ENCODE measurements at places on chromosomes 1 and 21. TPM values are rescaled to one million over a fixed set of nuclear protein-coding genes. Genes with fewer than 3 reads are reported as not detected.

DNA sequence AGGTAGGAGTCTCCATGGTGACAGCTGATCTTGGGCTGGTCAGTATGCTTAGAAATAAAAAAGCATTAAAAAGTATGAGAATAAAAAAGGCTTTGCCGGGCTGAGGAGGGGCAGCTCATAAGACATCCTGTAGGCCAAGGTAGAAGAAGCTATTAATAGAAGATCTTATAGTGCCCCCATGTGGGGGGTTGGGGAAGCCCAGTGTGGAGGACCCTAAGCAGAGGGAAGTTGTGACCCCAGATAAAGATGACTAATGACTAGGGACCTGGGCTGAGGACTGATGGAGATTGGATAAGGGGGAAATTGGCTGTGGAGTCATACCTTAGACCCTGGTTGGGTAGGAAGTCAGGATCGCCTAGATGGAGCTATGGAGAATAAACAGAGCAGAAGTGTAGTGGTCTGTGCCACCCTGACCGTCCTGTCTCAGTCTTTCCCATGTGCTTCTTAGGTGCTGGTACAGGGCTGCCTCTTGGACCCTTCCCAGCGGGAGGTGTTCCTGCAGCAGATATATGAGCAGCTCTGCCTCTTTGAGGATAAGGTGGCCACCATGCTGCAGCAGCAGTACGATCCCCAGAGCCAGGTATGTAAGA is 25.0 kb downstream of the SZT2 start:
- DNase-seq, result no peak

DNA sequence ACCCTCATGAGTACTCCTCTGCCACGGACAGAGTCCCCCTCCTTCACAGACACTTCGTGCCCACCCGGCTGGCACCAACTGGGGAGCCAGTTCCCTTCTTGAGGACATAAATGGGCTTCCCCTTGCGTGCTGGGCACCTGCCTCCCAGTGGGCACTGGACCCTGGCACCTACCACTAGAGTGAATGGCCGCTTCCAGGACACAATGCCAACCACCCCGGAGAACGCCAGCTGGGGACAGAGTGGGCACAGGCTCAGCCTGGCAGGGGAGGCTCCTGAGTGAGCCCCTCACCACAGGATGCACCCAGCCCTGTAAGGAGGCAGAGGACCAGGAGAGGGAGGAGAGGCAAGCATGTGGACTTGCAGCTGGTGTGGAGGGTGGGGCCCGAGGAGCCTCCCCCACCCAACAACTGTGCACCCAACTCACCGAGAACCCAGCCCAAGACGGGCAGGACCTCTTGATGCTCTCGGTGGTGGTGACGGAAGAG is 1.0 kb downstream of the ENTREP3 start:
- DNase-seq, result no peak

DNA sequence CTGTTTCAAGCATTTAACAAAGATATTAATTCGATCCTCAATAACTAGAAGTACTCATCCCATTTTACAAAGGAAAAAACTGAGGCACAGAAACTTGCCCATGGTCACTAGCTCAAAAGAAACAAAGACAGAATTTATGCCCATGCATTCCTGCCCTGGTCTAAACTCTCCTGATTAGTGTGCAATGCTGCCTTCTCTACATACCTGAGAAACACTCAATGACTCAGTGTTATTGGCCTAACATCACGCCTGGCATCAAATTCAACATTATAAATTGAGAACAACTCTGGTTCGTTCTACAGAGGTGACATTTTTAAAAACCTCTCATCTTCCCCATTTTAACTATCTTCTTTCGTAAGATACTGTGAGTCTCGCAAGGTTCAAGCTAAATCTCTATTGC is 5.2 kb downstream of the APP start:
- no peak for DNase-seq

GRCh38 chr21:31987696-31988095 is 114.9 kb downstream of the HUNK start:
- no peak for DNase-seq

GRCh38 chr1:11272832-11273594 is at the start of gene UBIAD1:
UBIAD1 (plus strand) TSS chr1:11273198; CDS start chr1:11273532, 334 bp downstream.
- peak; percentile 55 for DNase-seq

DNA sequence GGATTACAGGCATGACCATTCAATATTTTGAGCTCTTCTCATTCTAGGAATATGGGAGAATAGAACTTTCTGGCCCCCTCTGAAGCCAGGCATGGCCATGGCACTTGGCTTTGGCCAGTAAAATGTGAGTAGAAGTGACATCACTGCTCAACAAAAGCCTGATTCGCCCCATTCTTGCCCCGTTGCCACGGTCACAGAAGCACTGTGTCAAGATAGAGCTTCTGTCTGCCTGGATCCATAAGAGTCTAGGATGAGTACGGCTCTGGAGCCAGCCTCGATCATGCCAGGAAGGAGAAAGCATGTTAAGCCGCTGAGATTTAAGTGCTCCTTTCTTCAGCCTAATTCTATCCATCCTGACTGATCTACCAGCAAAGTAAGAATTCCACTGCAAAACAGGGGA is 113.1 kb downstream of the TIAM1 start:
- DNase-seq, result no peak

GRCh38 chr1:37858931-37859506 is 373 bp downstream of the MTF1 start:
- DNase-seq, result no peak

GRCh38 chr1:160217481-160218051 is 12.4 kb downstream of the PEA15 start:
- DNase-seq, result no peak

DNA sequence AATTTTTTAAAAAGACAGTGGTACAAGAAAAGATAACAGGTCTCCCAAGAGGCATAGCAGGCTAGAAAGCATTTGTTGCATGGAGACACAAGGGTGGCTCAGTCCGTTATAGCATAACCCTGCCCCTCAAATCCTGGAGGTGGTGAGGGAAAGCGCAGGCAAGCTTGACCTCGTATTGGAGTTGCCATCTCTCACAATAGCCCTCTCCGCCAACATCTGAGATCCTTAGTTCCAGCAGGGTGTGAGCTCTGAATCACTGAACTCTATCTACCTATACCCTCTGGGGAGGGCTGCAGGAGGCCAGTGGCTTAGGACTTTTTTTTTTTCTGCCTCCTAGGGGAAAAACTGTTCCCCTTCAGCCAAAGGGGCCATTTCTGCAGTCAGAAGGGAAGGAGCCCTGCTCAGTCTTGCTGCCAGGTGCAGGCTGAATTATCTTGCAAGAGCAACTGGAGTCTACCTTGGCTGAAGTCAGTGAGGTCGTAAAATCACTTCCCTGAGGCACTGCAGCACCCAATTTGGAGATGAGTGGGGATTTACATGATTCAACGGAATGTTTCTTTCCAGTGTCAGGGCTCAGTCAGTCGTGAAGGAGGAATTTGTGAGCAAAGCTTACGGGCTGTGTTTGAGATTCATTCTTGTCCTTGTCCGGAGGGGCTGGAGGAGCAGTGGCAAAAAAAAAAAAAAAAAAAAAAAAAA is 17.2 kb upstream of the C8A start:
- no peak for DNase-seq

DNA sequence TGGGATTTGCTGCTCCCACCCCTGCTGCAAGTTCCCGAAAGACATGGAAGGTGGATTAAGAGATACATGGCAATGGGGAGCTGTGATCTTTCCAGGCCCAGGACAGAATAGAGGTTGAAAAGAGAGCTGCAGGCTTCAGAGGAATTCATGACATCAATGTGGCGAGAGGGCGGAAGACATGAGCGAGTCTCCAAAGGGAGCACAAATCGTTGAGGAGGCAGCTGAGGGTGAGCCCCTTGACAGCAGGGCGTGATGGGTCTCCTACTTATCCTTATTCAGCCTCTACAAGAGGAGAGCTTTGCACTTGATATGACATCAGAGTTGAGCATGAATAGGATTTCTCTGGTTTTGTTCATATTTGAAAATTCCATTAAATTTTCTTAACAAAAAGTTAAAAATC is 45.5 kb upstream of the TACSTD2 start:
- DNase-seq, result no peak

DNA sequence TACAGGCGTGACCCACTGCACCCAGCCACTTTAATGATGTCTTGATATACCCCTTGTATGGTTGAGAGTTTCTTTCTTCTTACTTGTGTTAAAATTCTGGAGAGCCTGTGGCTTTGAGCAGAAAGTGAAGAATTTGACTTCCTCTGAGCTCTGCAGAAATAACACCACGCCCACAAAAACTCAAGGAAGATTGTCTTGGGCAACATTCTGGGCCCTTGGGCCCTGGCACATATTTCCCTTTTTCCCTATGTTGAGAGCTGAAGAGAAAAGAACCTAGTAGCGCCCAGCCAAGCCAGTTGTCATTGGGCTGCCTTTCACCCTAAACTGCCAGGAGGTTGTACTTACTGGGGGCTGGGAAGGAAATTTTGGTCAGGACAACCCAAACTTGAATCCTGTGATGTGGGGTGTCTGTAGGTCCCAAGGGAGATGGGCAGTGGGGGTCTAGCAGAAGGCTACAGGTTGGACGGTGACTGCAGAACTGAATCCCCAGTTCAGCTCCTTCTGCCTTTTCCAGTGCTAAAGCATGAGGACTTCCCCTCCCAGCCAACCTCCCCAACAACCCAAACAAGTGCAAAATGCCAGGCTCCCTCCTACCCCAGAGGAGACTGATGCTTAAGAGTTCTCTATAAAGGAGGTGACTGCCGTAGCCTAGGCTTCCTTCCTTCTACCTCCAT is 11.7 kb upstream of the SNAPIN start:
- DNase-seq, result no peak

DNA sequence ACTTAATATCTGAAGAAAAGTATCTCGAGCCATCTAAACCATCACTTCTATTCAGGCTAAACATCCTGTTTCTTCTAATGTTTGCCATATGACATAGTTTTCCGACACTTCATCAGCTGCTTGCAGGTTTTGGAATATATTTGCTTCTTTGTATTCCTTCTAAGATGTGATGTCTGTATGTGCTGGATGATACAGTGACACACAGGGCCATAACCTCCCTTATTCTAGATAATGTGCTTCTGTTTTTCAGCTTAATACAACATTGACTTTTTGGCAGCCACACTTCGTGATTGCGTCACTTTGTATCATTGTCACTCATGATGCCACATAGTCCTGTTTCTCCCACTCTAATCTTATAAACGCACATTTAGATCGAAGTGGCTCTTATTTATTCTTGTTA is 156.3 kb downstream of the CRB1 start:
- no peak for DNase-seq

DNA sequence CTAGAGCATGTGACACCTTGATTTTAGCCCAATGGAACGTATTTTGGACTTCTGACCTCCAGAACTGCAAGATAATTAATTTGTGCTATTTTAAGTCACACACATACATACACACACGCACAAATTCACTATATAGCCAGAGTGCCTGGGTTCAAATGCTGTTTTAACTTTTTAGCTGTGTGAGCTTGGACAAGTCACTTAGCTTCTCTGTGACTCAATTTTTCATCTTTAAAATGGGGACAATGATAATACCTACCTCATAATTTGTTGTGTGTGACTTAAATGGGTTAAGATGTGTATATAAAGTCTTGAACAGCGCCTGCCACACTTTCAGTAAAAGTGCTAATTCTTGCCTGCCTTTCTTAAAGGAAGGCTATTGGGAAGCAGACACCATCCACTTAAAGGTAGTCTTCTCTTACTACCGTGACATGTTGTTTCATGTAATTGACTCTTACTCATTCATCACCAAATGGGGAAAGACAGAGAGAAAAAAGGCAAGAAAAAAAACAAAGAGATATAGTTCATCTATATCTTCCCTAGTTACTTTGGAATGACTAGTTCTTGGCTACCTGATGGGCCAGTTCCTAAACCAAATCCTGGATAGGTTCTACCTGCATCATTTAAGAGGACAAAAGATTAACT is 56.3 kb downstream of the SLC30A7 start:
- DNase-seq, result no peak

- no peak for DNase-seq
Observed at GRCh38 chr21:33896691-33897090, 18.9 kb downstream of the ATP5PO start.

DNA sequence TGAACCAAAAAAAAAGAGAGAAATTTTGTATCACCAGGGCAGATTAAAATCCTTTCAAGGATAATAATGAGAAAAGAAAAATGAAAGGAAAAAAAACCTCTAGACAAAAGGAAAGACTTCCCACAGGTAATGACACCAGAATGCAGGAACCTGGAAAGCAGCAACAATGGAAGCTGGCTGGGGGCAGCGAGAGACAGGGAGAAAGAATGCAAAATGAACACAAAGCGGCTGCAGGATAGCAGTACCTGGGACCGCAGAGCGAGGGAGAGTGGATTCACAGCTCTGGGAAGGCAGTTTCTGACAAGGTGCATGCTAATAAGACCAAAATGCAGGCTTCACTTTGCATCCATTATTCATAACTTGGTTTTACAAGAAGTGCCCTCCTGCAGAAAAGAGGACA is 349.0 kb downstream of the SIPA1L2 start:
- no peak for DNase-seq

- DNase-seq, result peak; percentile 17
Observed at GRCh38 chr1:51666478-51666877, 49.6 kb downstream of the OSBPL9 start.

DNA sequence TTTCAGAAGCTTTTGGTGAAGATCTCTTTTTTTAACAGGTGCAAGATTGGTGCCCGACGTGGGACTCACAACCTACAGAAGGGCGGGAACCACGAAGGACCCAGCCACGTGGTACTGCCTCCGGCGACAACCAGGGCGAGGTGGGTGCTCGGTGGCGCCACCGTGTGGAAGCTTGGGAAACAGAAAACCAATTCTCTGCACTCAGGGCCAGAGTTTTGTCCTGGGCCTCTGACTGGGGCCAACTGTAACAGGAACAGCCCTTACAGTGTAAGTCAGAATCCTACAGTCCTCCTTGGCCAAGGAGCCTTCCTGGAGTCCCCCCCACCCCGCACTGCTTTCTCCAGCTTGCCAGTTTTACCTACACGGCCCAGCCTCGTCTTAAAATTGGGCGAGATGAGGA is 11.6 kb upstream of the S100A7A start:
- DNase-seq, result no peak

Gene PTPRU
- 47.8 TPM for total RNA-seq

Gene ASAP3
- total RNA-seq, result 28.2 TPM

Gene KIF14
- under 0.01 TPM for total RNA-seq

Gene PPIAL4G
- total RNA-seq, result not detected

Gene KRTAP20-3
- total RNA-seq, result not detected

Gene PRMT6
- 6.4 TPM for total RNA-seq

Gene SLC1A7
- 3.0 TPM for total RNA-seq

Gene PADI2
- total RNA-seq, result 2.3 TPM

Gene AIM2
- total RNA-seq, result 1.1 TPM

Gene C1QC
- total RNA-seq, result 542 TPM

Gene OTUD7B
- total RNA-seq, result 29.9 TPM

Data from thoracic aorta (tissue), 2 donors.